CD4-positive, alpha-beta T cell treated with Interleukin-6 at 100 ng/mL for 8 hours (primary cell): ENCODE measurements at places on chromosomes 13 and 19.

GRCh38 chr19:21574607-21575006 is 69.2 kb downstream of the ZNF429 start:
- DNase-seq, result no peak

DNA sequence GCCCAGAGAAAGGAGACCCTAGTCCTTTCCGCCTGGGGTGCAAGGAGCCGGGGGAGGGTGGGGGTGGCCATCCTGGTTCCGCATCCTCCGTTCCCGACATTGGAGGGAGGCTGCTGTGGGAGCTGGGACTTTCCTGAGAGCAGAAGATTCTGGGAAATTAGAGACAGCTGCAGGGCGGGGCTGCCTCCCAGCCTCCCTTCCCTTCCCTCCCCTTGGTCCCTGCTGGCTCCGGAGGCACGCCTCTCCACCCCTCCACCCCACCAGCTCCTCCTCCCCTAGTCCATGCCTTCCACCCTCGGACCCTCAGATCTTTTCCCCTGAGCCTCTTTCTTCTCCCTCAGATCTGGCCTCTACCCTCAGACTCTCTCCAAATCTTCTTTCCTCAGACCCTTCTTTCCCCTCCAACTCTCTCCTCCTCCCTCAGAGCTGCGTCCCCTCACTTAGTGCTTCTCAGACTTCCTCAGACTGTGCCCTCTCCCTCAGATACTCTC is 3.1 kb upstream of the BCL3 start:
- DNase-seq, result no peak

- peak; percentile 40 for DNase-seq
Measured at GRCh38 chr13:108322206-108322824, 52.8 kb downstream of the TNFSF13B start.

- no peak for DNase-seq
Measured at GRCh38 chr19:36060430-36060829, 5.7 kb downstream of the WDR62 start.

DNA sequence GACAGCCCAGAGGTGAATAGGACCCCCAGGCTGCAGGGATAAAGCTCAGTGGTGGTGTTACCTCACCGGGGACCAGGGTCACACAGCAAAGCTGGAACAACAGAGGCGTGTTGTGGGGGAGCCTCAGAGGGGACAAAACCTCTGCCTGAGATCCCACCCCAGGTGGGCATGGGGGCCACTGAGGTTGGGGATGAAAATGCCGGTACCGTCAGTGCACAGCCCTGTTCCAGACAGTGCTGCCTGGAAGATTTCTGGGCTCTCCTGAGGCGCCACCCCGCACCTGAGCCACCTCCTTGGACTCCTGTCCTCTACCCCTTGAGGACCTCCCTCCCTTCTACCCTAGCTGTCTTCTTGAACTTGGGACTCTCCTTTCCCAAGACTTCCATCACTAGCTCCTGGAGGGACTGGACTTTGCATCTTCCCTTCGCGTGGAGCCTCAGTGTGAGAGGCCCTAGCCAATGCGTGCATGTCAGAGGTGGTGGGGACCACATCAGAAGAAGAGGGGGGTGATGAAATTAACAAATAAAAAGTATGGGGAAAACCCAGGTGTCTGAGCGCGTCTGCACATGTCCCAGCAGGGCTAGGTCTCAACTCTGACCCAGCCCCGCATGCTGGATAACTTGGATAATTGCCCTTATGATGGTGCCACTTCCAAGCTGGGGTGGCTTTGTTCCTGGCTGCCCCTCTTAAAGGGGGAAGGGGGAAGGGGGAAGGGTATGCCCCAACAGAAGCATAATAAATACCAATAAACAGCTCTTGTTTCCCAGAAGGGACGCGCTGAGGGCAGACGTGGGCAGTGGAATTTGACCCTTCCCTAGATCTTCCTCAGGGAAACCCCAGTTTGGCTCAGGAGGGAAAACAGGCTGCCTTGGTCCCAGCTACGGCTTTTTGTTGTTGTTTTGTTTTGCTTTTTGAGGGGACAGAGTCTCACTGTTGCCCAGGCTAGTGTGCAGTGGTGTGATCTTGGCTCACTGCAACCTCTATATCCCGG is 11.6 kb downstream of the CNFN start:
- DNase-seq, result no peak

- no peak for DNase-seq
Measured at GRCh38 chr13:98144801-98145350, 2.0 kb downstream of the FARP1 start.

DNA sequence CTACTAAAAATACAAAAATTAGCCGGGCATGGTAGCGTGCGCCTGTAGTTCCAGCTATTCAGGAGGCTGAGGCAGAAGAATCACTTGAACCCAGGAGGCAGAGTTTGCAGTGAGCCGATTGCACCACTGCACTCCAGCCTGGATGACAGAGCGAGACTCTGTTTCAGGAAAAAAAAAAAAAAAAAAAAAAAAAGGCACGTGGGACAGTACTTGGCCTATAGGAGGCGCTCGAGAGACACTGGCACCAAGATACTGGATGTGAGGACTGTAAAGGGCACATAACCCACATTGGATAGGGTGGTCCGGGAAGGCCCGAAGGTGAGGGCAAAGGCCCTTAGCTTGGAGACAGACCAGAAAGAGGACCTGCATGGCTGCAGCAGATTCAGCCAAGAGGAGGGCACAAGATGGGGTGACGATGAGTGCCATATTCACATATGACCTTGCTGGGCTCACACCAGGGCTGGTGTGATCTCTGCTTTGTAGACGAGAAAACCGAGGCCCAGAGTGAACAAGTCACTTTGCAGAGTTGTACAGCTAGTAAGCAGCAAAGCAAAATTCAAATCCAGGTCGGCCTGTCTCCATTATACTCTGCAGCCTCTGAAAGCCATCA is 89.4 kb downstream of the DPF1 start:
- no peak for DNase-seq

GRCh38 chr19:34664168-34664567 is 12.8 kb downstream of the SCGB2B2 start:
- no peak for DNase-seq

- no peak for DNase-seq
Measured at GRCh38 chr13:59346999-59347723, 816.6 kb downstream of the DIAPH3 start.

- no peak for DNase-seq
Measured at GRCh38 chr19:57813919-57814504, 701 bp downstream of the ZNF552 start.

DNA sequence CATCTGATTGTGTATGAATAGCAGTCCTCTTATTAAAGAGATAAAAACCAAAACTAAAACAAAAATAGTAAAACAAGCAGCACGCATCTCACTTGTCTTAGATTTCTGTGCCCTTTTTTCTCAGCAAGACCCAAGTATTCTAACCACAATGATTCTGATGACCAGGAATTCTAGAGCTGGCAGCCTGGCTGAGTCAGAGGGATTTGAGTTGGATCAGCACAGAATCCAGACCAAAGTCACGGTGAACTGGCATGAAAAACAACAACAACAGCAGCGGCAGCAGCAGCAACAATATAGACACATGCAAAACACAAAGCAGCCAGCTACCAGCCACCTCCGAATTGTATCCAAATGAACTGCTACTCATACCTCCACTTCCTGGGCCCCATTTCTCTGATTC is 360.5 kb downstream of the KCNRG start:
- DNase-seq, result no peak

- no peak for DNase-seq
Measured at GRCh38 chr19:13017306-13018034, 22.2 kb downstream of the NFIX start.

GRCh38 chr13:110806636-110807035 is 93.1 kb downstream of the ING1 start:
- DNase-seq, result no peak

- no peak for DNase-seq
Measured at GRCh38 chr19:41309180-41310032, 566 bp upstream of the CCDC97 start.

- DNase-seq, result no peak
Measured at GRCh38 chr13:95564733-95565291, 12.3 kb downstream of the CLDN10 start.

GRCh38 chr13:77820431-77821149 is 98.0 kb downstream of the EDNRB start:
- no peak for DNase-seq

DNA sequence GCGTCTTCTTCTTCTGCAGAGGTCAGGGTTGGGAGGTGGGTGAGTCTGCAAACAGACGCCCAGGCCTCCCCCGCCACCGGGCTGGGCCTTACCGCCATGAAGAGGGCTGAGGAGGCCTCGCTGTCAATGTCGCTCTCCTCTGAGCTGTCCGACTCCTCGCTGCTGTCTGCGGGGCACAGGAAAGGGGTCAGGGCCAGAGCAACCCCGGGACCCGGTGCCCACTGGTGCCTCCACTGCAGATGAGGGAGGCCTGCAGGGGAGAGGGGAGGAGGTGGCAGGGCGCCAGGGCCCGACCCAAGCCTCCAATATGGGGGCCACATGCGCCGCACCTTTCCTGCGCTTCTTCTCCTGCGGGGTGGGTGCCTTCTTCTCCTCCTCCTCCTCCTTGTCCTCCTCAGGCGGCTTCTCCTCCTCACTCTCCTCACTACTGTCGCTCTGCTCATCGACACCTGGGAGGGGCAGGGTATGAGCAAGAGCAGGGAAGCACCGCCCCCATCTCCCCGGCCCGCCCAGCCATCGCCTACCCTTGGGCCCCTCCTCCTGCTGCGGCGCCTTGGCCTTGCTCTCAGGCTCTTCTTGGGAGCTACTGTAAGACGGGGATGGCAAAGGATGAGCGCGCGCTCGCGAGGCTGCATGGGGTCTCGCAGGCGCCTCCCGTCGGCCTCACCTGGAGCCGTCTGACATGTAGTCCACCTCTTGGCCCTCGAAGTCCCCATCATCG is 5.5 kb upstream of the PSPN start:
- no peak for DNase-seq

- no peak for DNase-seq
Measured at GRCh38 chr13:60258349-60258748, 94.6 kb upstream of the DIAPH3 start.

DNA sequence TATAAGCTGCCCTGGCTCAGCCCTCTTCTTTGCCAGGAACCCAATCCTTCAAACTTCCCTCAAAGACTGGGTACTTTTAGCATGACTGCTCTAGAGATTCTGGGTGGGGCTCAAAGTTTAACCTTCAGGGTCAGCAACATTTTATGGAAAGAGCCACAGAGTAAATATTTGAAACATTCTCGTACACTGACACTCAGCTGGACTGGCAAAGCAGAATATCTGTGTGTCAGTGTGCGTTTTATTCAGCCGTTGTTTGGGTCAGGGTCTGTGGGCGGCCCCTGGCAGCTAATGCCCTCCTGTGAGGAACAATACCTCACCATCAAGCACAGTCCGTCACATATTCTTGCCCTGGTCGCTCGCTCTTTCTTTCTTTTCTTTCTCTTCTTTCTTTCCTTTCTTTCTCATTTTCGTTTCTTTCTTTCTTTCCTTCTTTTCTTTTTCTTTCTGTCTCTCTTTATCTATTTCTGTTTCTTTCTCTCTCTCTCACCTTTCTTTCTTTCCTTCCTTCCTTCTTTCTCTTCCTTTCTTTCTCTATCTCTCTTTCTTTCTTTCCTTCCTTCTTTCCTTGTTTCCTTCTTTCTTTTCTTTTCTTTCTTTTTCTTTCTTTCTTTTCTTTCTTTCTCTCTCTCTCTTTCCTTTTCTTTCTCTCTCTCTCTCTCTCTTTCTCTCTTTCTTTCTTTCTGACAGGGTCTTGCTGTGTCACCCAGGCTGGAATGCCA is 10.7 kb downstream of the DPRX start:
- no peak for DNase-seq

DNA sequence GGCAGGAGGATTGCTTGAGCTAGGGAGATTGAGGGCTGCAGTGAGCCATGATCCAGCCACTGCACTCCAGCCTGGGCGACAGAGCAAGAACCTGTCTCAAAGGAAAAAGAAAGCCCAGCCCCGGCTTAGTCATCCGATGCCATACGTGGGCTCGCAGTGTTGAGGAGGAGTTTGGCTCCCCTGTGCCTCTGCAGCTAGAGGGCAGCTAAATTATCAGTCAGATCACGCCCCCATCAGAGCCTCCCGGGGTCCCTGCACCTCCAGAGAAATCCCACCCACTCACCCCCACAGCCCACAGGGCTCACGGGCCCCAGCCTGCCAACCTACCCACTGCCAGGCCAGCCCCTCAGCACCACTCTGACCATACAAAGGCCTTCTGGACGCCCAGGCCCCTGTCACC is 27.6 kb downstream of the MAU2 start:
- no peak for DNase-seq

DNA sequence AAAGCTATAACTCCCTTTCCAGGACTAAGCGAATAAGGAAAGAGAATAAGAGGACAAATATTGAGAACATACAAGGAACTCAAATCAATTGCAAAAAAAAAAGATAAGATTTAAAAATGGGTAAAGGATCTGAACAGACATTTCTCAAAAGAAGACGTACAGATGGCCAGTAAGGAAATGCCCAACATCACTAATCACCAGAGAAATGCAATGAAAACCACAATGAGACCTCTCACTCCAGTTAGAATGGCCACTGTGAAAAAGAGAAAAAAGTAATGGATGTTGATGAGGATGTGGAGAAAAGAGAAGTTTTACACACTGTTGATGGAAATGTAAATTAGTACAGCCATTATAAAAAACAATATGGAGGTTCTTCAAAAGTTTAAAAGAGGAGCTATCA is 63.8 kb downstream of the VWA8 start:
- no peak for DNase-seq

DNA sequence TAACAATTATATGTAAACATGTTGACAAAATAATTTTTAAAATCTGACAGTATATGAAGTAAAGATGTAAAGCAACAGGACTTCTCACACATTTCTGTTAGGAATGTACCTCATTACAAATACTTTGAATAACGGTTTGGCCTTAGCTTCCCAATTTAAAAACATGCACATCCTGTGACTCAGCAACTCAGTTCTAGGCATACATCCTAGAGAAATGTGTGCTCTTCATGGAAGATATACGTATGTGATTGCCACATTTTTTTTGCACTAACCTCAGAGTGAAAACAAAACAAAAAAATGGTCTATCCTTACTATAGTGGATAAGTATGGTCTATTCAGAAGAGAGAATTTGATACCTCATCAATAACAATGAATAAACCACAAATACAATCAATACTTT is 314.6 kb downstream of the LIG4 start:
- no peak for DNase-seq

DNA sequence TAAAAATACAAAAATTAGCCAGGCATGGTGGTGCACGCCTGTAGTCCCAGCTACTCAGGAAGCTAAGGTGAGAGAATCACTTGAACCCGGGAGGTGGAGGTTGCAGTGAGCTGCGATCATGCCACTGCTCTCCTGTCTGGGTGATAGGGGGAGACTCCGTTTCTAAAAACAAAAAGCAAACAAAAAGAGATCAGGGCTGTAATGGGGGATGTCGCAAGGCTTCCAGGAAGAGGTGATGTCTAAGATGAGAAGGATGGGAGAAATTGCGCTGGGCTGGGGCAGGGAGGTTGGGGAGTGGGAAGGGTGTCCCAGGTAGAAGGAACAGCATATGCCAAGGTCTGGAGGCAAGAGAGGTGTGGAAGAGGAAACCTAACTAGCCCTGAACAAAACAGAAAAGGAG is 36.1 kb downstream of the PTPRS start:
- DNase-seq, result no peak

GRCh38 chr13:77031656-77032243 is 4.8 kb upstream of the FBXL3 start:
- no peak for DNase-seq
